MCF 10A (cell line): ENCODE measurements at places on chromosomes 11 and 22.
A peak's percentile ranks its signal among the peaks of the same experiment; 100 is the strongest.

GRCh38 chr11:1335811-1336761, 26.7 kb upstream of the TOLLIP start:
- DNase-seq: peak; percentile 92

- no peak for DNase-seq
These were observed 501.0 kb upstream of the LUZP2 start for GRCh38 chr11:23995891-23996290.

- DNase-seq: no peak
These were observed 95.0 kb downstream of the AMOTL1 start for GRCh38 chr11:94862926-94863880.

GRCh38 chr11:35550374-35551036, 25.1 kb upstream of the PAMR1 start:
- no peak for DNase-seq

GRCh38 chr11:132293586-132293985, 923.2 kb downstream of the NTM start:
- DNase-seq: no peak

DNA sequence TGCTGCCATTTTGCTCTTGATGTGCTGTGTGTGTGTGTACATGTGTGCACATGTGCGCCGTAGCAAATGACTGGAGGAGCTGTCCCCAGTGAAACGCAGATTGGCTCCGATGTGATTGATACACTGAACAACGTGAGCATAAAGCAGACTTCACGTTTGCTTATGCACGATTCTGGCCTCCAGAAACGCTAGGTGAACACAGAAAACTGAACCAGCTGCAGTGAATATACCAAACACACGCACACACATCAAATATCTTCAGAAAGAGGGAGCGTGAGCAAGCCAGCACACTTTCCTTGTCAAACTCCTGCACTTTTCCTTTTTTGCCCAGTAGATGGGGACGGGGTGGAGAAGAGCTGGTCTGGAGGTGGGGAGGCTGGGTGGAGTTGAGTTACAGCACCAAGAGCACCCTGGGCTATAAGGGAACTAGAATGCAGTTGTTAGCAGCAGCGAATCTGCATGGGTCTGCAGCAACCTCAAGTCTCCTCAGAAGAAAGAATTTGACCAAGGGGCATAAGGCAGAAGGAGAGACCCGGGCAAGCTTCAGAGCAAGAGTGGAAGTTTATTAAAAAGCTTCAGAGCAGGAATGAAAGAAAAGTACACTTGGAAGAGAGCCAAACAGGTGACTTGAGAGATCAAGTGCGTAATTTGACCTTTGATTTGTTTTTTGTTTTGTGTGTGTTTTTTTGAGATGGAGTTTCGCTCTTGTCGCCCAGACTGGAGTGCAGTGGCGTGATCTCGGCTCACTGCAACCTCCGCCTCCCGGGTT, 77.8 kb upstream of the CADM1 start:
- no peak for DNase-seq

GRCh38 chr11:123069908-123070821, 8.2 kb upstream of the HSPA8 start:
- DNase-seq: no peak

DNA sequence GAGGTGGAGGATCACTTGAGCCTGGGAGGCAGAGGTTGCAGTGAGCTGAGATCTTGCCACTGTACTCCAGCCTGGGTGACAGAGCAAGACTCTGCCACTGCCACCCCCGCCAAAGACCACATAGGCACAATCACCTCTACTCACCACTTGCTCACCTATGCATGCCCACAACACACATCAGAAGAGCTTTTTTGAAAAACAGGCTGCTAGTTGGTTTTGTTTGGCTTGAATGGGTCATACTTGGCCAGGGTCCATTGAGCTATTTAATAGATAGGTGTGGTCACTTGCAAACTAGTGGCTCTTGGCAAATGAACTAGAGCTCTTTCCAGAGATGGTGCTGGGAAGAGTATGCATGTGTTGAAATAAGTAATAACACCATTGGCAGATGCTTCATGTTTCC, 80.1 kb downstream of the EMSY start:
- DNase-seq: peak; percentile 78

DNA sequence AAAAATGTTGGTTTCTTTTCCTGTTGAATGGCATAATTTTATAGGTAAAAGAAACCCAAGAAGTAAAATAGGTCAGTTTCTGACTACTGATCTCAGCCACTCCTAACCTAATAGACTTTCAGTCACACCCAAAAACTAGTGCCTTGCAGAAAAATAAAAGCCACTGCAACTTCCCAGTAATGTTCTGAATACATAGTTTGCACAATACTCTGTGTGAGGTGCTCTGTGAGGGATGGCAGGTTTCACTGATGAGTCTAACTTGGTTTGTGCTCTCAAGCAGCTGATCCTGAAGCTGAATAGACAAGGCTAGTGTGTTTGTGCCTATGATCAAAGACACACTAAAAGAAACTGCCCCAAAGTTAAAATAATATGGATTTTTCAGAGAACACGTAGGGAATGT, 758.3 kb downstream of the NELL1 start:
- no peak for DNase-seq

- DNase-seq: no peak
These were observed 66.3 kb upstream of the API5 start for GRCh38 chr11:43245466-43245865.

- DNase-seq: no peak
These were observed 373.9 kb downstream of the ETS1 start for GRCh38 chr11:128213461-128213860.

- peak; percentile 4 for DNase-seq
These were observed 101.1 kb downstream of the GRIK4 start for GRCh38 chr11:120612513-120613263.

DNA sequence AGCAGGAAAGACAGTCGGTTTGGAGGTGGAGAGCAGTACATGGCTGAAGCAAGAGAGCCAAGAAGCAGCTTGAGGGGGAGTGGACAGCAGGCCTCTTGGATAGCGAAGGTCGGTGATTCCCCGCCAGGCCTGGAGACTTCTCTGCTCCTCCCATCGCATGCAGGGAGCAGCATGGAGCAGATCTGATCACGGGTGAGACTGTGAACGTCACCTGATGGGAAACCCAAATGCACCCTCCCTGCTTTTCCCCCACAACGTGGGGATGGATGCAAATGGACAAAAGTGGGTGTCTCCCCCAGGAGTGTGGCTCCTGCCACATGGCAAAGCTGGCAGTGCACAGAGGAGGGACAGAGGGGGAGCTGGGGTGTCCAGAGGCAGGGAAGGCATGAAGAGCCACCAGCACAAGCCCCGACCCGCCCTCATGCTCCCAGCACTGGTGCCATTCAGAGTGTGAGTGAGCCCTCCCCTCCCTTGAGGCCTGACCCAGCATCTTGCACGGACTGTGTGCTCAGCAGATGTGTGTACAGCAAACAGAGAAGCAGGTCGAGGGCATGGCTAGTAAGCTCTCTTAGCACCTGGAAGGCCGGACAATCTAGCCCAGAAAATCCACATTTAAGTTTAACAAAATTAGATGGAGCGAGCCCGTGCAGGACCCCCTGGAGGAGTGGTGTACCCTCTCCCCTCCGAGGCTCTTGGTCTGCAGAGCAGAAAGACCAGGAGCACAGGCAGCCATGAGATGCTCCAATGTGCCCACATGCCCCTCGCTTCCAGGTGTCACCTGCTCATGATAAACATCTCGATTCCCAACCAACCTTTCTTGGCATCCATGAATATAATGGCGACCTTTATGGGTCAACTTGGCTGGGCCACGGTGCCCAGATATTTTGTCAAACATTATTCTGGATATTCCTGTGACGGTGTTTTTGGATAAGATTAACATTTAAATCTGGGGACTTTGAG, 661.7 kb downstream of the TBC1D22A start:
- no peak for DNase-seq

DNA sequence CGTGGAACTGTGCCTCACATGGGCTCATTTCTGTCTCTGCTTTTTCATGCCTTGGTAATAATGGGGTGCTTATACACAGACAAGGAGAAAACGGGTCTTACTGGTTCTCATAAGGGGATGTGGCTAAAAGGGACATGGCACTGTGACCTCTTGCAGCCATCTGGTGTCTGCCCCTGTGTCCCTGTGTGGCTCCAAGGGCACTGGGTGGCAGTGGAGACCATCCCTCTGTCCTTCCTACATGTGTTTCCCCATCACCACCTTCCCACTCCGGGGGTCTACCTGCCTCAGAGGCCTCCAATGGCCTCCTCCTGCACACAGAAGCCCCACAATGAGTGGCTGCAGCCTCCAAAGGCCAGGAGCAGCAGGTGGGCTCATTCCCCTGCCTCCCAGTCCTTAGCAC, 221.2 kb downstream of the CEP164 start:
- no peak for DNase-seq

GRCh38 chr22:23384431-23384830, 195.7 kb downstream of the IGLL1 start:
- no peak for DNase-seq

- no peak for DNase-seq
These were observed 6.4 kb upstream of the CCDC86 start for GRCh38 chr11:60835534-60835846.

GRCh38 chr22:25110846-25111578, 88.6 kb upstream of the CRYBB3 start:
- peak; percentile 89 for DNase-seq

DNA sequence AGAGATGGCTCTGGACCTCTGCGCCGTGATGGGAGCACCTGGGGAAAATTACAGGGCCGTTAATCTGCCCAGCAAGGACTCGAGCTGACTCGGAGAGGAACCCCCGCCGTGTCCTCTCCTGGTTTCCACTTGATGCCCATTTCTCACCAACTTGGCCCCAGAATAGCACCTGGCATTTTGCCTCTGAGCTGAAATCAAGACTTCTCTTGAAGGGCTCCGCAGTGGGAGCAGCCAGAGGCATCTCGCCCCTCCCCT, 19.0 kb upstream of the CABP7 start:
- no peak for DNase-seq

DNA sequence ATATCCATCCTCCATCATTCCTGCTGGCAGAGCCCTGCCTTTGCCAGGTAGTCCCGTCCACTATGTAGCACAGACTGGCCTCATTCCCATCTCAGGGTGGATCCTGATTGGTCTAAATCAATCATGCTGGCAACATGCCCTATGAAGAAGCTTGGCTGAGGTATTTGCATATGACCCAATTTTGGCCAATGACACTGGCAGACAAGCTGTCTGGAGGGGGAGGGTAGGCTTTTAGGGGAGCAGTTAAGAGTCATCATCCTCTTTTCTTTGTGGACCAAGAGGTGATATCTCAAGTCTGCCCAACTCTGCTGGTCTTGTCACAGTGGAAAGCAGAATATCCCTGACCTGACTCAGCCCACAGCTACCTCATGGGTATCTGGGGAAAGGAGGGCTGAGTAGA, 5.1 kb downstream of the CCDC89 start:
- DNase-seq: no peak

DNA sequence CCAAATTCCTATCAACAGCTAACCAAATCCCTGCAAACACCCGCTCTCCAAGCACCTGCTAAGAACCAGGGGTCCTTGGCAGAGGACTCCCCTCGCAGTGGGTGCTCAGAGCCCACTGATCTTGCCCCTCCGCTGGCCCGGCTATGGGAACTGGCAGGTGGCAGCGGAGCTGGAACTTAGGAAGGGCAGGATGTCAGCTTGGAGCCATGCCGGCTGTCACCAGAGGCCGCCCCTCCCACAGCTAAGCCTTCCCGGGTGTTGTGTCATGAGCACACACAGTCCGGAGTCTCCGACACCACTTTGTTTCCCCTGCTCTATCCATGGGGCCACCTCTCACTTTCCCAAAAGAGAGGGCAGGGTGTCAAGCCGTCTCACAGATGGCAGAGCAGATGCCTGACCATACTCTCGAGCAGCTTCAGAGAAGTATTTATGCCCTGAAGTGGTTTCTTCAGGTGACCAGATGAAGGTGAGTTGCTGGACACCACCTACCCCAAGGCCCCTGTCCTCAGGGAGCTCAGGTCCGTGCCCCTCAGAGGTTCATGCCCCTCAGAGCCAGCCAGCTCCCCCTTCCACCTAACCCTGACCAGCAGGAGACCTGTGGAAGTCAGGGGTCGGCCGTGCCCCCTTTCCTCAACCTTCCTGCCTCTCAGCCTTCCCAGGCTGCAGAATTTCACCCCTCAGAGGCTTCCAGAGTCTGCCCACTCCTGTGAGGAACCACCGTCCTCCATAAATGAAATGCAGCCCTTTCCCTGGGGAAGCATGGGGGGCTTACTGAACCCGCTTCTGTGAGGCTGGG, 545.7 kb upstream of the B3GAT1 start:
- DNase-seq: no peak

- no peak for DNase-seq
These were observed 186.8 kb upstream of the MPPED2 start for GRCh38 chr11:30772908-30773307.

GRCh38 chr11:79165908-79166307, 274.9 kb downstream of the TENM4 start:
- DNase-seq: no peak

DNA sequence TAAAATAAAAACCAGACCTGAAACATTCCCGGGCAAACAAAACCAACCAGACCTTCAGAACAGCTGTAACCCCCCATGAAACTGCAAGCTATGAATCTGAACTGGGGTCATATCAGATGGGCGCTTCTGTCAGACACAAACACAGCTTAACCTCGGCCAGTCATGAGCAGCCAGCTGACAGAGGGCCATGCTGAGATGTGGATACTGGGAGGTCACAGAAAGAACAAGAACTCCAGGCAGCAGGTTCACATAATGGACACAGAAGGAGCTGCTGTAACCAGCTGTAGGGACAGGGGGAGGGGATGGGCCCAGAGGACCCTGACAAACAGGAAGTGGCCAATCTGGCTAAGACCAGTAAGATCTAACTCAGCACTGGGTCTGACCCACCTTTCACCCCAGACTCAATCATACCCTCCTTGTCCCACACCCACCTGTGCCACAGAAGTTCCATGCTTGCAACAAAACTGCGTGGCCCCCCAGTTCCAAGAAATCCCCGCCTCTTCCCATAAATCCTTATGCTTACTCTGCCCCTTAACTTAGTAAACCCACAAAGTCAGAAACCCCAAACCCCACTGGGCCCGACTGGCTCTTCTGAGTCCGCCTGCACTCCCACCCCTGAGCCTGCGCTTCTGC, 4.0 kb downstream of the APOL4 start:
- no peak for DNase-seq

DNA sequence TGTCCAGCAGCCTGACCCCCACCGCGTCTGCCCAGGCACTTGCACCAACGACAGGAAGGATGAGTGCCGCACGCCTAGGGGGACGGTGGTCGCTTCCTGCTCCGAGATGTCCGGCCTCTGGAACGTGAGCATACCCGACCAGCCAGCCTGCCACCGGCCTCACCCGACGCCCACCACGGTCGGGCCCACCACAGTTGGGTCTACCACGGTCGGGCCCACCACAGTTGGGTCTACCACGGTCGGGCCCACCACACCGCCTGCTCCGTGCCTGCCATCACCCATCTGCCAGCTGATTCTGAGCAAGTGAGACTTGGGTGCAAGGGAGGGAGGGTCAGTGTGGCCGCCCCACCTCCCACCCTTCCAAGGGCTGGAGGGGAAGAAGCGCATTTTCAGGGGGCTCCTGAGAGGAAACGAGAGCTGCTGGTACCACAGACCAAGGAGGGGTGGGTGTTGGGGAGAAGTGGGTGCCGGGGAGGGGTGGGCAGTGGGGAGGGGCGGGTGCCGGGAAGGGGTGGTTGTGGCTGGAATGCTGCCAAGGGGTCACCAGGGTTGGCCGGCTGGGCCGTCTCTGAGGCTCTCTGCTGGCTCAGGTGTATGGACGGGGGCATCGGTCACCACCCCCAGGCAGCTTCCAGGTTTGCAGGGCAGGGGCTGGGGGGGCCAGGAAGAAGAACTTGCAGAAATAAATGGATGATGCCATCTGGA, 27.7 kb upstream of the MUC5B start:
- no peak for DNase-seq
